ENCODE measurements at places on chromosomes 2 and 18. TPM values are rescaled to one million over a fixed set of nuclear protein-coding genes. Genes with fewer than 3 reads are reported as not detected.

DNA sequence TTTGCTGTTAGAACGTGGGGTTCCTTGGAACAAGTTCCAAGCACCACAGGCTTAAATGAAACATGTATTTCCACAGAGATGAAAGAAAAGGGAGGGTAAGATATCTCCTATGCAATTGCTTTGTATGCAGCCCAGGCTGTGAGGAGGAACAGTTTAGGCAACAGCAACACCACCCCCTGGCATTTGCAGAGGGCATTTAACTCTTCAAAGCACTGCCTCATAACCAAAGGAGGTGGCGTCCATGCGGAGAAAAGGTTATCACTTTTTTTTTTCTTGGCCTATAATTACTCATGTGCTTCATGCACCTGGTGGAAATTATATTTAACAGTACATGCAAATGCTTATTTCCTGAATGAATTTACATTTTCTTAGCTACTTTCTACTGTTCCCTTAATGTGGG, 286.0 kb downstream of the LPIN1 start:
- no peak for DNase-seq

GRCh38 chr2:236554629-236555282, 14.9 kb upstream of the ACKR3 start:
- DNase-seq, result no peak

DNA sequence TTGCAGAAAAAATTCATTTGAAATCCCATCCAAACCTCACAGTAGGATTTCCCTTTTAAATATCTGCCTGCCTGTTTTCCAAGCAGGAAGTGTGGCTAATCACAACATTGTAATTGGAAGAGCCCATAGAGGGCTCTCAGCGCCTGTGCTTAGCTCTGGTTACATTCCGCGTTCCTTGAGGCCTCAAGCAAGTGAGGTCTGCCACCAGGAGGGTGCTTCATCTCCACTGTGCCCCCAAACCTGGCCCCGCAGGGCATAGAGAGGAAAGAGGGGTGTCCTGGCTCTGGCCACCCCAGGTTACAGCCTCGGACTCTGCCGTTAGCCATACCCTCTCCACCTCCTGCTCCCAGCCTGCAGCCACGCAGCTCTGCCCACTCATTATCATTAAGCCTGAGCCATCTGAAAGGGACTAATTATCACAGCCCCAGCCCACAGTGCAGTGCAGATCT, 214.8 kb downstream of the SP3 start:
- DNase-seq, result no peak

DNA sequence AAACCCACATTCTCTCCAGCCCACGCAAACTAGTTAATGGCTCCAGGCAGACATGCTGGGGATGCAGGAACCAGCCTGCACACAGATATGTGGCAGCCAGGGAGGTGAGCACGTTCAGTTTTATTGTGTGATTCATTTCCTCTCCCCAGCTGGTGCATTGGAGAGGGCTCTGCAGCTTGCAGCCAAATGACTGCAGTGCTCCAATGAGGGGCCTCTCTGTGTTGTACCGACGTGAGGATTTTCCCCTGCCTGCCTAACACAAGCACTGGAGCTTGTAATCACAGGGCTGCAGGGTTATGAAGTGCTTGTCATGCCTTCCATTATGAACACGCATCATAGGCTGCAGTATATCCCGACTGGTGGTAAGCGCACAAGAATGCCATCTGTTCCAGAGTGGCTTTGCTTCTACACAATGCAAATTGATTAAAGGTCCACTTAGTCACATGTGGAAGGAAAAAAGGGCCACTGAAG, 92.3 kb upstream of the THUMPD2 start:
- peak; percentile 97 for DNase-seq

- DNase-seq, result no peak
These were observed 50.8 kb downstream of the EPG5 start for GRCh38 chr18:45916302-45916701.

DNA sequence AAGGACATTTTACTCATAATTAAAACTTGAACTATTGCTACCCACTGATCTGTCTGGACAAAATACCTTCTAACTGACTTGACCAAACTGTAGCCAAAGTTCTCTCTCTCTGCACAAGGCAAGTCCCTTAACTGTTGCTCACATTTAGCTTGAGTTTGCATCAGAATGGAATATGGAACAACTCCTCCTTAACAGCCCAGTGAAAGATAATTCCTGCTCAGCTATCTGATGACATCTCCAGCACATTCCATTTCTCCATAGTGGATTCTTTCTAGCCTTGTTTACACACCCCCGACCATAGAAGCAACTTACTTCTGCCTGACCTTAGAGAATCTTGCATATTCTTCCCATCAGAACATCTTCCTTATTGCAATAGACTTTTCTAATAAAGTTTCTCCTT, 317.2 kb upstream of the CDH2 start:
- DNase-seq, result no peak

GRCh38 chr18:65093346-65093745, 657.5 kb upstream of the CDH7 start:
- DNase-seq, result no peak

DNA sequence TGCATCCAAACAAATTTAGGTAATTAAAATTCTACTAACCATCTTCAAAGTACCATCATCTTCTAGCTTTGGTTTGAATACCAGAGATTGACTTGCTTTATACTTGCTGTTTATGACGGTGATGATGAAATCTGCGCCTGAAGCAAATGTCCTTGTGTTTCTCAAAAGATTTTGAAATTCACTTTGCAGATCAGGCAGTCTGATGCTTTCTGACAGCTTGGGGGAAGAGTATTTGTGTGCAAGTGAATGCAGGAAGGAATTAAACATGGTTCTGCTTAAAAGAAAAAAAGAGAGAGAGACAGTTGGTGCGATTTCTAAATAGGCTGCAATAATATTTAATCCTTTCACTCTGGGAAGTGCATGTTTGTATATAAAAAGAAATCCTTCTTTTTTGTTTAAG, 29.6 kb downstream of the CSRNP3 start:
- DNase-seq, result no peak

GRCh38 chr2:120656273-120656950, 79.3 kb upstream of the GLI2 start:
- no peak for DNase-seq

GRCh38 chr18:26448714-26449159, 99.6 kb downstream of the KCTD1 start:
- no peak for DNase-seq

DNA sequence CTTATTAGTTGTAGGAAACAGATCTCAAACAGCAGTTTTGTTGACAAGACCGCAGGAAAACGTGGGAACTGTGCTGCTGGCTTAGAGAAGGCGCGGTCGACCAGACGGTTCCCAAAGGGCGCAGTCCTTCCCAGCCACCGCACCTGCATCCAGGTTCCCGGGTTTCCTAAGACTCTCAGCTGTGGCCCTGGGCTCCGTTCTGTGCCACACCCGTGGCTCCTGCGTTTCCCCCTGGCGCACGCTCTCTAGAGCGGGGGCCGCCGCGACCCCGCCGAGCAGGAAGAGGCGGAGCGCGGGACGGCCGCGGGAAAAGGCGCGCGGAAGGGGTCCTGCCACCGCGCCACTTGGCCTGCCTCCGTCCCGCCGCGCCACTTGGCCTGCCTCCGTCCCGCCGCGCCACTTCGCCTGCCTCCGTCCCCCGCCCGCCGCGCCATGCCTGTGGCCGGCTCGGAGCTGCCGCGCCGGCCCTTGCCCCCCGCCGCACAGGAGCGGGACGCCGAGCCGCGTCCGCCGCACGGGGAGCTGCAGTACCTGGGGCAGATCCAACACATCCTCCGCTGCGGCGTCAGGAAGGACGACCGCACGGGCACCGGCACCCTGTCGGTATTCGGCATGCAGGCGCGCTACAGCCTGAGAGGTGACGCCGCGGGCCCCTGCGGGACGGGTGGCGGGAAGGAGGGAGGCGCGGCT, at the start of gene TYMS:
Gene TYMS (plus strand): TSS at position 343 of the 690 bp plus-strand sequence. CDS start 90 bp downstream, at position 433.
- peak; percentile 76 for DNase-seq

DNA sequence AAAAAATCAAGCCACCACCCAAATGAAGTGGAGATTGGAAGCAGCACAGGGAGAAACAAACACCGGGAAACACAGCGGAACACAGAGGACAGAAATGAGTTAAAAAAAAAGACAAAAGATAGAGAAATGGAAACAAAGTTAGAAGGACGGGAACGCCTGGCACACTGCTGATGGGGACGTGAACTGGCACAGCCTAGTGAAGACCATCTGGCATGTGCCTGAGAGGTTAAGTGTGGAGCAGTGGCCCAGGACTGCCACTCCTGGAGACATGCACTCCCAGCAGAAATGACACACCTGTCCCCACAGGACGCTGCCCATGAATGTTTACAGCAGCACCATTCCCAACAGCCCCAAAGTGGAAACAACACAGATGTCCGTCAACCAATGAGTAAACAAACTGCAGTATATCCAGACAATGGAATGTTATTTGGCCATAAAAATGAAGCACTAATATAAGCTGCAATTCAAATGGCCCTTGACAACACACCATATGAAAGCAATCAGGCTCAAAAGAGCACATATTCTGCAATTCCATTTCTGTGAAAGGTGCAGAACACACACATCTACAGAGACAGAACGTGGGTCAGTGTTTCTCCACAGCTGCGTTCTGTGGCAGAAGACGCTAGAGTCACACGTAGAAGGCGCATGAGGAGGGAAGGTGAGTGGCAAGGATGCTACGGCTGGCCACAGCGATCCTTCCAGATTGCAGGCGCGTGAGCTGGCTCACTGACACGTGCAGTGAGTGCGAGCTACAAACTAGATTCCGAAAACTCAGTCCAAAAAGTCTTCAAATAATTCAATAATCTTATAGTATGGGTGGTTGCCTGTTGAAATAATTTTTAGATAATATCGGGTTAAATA, 24.6 kb downstream of the THAP4 start:
- no peak for DNase-seq

DNA sequence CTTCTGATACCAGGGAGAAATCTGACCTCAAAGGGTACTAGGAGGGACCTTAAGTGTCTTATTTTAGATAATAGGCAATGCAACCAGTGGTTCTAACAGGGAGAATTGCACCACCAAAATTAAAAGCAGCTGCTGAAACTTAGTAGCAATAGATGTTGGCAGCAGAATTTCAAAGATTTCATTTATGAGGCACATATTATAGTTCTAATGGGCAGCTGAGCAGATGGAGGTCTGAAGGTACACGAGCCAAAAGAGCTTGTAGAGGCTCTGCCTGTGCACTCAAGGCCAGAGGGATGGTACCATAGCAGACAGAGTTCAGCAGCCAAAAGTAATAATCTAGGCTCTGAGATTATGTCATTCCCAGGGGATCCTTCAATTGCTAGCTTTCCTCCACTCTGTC, 87.3 kb upstream of the NCKAP5 start:
- no peak for DNase-seq

GRCh38 chr2:317501-318424, 29.9 kb upstream of the ALKAL2 start:
- DNase-seq, result peak; percentile 89

DNA sequence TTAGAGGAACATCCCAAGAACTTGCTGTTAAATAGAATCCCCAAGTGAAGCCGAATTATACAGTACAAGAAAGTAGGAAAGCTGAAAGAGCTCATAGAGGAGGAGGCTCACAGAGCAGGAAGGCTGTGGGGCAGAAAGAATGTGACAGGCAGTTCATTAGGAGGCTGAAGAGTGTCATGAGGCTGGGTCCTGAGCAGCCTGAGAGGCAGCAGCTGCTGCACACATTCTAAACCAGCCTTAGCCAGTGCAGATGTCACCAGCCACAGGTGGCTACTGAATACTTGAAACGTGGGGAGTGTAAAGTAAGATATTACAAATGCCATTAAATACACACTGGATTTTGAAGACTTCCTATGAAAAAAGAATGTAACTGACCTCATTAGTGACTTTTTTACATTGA, 490.2 kb upstream of the KLHL29 start:
- DNase-seq, result no peak

GRCh38 chr2:171545086-171545485, 22.8 kb downstream of the CYBRD1 start:
- DNase-seq, result no peak

- peak; percentile 41 for DNase-seq
These were observed 28.1 kb downstream of the COL4A3 start for GRCh38 chr2:227192491-227192890.

DNA sequence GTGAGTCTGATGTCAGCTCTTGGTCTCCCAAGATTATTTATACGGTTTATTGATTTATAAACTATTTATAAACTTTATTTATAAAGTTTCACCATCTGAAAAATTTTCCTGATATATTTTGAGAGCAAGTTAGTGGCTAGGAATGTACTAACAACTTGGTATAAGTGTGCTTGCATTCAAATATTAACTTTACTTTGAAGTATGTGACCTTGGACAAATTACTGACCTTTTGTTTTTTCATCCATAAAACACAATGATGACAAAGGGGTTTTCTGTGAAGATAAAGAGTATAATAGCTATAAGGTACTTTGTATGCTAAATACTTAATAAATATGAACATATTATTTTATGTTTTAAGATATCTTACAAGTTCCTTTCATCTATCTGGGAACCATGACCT, 221.7 kb downstream of the GCA start:
- DNase-seq, result no peak

GRCh38 chr2:161173541-161174194, 13.4 kb downstream of the TANK start:
- DNase-seq, result no peak

DNA sequence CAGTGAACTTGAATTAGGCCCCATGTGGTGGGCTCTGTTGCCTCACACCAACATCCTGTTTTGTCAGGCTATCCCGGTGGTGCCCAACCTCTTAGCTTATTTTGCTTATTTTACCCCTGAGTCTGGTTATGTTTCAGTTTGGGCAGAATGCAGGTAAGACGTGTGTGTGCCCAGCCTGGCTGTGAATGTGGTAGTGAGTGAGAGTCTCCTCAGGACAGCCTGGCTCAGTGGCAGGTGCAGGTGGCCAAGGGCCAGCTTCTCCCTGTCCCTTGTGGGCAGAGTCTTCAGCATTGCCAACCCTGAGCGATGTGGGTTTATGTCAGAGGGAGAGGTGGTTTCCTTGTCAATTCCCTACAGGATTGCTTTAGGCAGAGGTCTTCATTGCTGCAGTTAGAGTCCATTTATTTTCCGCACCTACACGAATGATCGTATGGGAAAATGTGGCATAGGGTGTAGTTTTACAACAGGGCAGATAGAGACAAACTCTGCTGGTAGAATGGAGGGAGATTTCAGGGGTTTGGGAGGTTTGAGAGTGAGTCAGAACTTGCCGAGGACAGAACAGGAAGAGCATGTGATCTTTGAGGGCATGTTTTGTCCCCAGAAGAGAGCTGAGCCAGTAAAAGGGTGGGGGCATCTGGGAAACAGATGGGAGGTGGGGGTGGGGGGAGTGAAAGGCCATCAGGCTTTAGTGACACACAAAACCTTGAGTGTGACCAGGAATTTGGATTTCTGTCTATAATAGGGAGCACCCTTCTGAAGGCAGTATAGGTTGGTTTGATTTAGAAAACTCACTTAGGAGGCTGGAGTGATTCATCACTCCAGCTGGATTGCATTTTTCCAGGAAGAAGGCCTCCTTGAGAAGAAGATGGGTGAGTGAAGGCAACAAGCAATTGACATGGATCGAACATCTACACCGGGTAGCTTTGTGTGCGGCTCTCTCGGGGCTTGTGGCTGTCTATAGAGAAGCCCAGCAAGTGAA, 156.2 kb upstream of the CELF4 start:
- DNase-seq, result no peak

TDRD15 gene
- 6.7 TPM for total RNA-seq

TMEM178A gene
- 1.3 TPM for total RNA-seq

GPR55 gene
- total RNA-seq, result not detected

CYP1B1 gene
- total RNA-seq, result 35.0 TPM

CFAP53 gene
- total RNA-seq, result 4.3 TPM

ERCC3 gene
- 53.9 TPM for total RNA-seq

All from Daoy (cell line).